ENCODE measurements at places on chromosomes 3 and 15. TPM values are rescaled to one million over a fixed set of nuclear protein-coding genes. Genes with fewer than 3 reads are reported as not detected.

GRCh38 chr3:156885761-156886160, 59.6 kb downstream of the LEKR1 start:
- H3K27me3 ChIP-seq: no peaks in the 10 kb centered on the region
- H3K4me1 ChIP-seq: no peaks in the 10 kb centered on the region
- no peak overlapping the region for H3K27ac ChIP-seq
- H3K4me3 ChIP-seq: no peak overlapping the region
- DNase-seq: no peak
- no peaks in the 10 kb centered on the region for H3K36me3 ChIP-seq

DNA sequence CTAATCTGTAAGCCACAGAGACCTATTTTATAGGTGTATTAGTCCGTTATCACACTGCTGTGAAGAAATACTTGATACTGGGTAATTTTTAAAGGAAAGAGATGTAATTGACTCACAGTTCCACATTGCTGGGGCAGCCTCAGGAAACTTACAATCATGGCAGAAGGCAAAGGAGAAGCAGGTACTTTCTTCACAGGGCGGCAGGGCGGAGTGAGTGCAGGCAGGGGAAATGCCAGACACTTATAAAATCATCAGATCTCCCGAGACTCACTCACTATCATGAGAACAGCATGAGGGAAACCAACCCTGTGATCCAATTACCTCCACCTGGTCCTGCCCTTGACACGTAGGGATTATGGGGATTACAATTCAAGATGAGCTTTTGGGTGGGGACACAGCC, 108.7 kb downstream of the GALK2 start:
- H3K27ac ChIP-seq: no peak overlapping the region
- no peak overlapping the region for H3K4me3 ChIP-seq
- no peaks in the 10 kb centered on the region for H3K27me3 ChIP-seq
- no peaks in the 10 kb centered on the region for H3K36me3 ChIP-seq
- H3K4me1 ChIP-seq: no peaks in the 10 kb centered on the region

GRCh38 chr3:2802429-2802828, 307.7 kb downstream of the IL5RA start:
- no peaks in the 10 kb centered on the region for H3K36me3 ChIP-seq
- no peaks in the 10 kb centered on the region for H3K27me3 ChIP-seq
- no peak for DNase-seq
- H3K27ac ChIP-seq: no peak overlapping the region
- no peaks in the 10 kb centered on the region for H3K4me1 ChIP-seq

DNA sequence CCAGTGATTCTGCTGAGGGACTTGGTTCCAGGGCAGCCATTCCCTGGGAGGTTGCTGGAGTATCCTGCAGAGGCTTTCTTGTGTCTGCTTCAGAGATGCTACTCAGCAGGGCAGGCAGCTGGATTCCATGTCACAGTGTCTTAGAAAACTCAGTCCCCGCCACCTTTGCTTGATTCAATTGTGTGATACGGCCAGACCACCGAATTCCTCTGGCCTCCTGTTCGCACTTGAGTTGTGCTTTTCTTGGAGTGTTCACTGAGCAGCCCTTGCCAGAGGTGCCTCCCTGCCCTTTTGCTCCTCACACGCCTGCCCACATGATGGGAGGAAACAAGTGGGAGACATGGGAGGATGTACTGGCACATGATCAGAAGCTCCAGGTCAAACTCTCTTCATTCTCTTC, 19.6 kb upstream of the SHC4 start:
- DNase-seq: no peak
- H3K27me3 ChIP-seq: no peaks in the 10 kb centered on the region
- no peaks in the 10 kb centered on the region for H3K36me3 ChIP-seq
- H3K4me3 ChIP-seq: no peak overlapping the region

LAMB2 gene
- total RNA-seq: 189 TPM

WDR93 gene
- 0.18 TPM for total RNA-seq

- H3K4me3 ChIP-seq: no peak overlapping the region
- no peak overlapping the region for H3K27ac ChIP-seq
- H3K4me1 ChIP-seq: no peaks in the 10 kb centered on the region
- DNase-seq: no peak
Observed at GRCh38 chr15:25738171-25738965, 124.8 kb downstream of the ATP10A start.

GRCh38 chr3:126085841-126086240, 1.9 kb upstream of the SLC41A3 start:
- no peak overlapping the region for H3K27ac ChIP-seq
- H3K4me1 ChIP-seq: peaks cover 17% of the 10 kb centered on the region
- H3K4me3 ChIP-seq: no peak overlapping the region
- no peaks in the 10 kb centered on the region for H3K27me3 ChIP-seq

DNA sequence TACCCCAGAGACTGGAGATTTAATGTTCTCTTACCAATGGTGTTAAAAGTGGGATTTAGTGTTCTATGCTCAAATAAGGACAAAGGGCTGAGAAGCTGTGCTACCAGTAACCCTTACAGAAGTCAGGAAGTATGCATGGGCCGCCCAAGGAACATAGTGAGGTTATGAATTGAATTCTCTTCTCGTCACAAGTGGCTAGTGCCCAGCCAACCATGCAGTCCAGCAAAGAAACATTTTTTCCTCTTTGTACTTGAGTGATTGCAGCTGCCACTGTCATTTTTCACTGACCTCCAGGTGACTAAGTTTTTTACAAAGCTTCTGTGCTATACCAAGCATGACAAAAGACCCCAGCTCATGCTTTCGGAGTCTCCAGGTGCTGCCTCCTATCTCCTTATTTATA, 110.6 kb upstream of the DCBLD2 start:
- H3K4me1 ChIP-seq: no peaks in the 10 kb centered on the region
- H3K36me3 ChIP-seq: no peaks in the 10 kb centered on the region
- H3K4me3 ChIP-seq: no peak overlapping the region
- DNase-seq: no peak
- H3K27me3 ChIP-seq: no peaks in the 10 kb centered on the region
- no peak overlapping the region for H3K27ac ChIP-seq

DNA sequence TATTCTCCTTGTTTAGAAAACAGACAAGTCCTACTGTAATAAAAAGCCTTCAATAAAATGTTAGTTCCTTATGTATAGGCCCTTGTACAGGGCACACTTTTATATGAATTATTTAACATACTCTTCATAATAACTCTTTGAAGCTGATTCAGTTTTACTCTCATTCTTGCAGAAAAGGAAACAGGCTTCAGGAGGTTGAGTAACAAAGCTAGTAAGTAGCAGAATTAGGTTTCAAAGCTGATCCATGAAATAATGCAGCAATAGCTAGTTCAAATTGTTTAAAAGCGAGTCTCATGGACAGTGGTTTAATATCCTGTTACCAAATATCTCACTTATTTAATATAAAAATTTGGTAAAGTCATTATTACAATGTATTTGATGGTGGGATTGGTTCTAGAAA, 25.0 kb downstream of the TCF12 start:
- H3K4me1 ChIP-seq: 0 out of 2 replicates have a peak, but pooled peaks cover 3% of the 10 kb centered on the region
- H3K27me3 ChIP-seq: no peaks in the 10 kb centered on the region
- H3K36me3 ChIP-seq: no peaks in the 10 kb centered on the region
- no peak overlapping the region for H3K4me3 ChIP-seq

DNA sequence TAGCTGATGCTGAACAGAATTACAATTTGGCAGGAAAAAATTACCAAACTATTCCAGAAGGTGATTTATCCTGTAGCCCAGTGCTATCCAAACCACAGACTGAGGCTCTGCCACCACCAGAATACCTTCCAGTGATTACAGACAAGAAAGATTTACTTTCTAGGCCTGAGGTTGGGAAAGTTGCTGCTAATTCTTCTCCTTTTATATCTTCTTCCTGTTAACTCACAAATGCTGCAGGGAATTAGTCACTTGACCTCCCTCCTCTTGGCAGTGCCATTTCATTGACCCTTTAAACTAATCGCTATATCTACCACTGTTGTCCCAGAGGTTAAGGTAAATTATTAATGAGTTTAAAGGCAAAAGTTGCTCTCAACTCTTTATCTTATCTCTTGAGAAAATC, 118.4 kb downstream of the CTNNB1 start:
- DNase-seq: no peak
- H3K27ac ChIP-seq: no peak overlapping the region
- H3K4me3 ChIP-seq: no peak overlapping the region
- no peaks in the 10 kb centered on the region for H3K27me3 ChIP-seq
- H3K36me3 ChIP-seq: no peaks in the 10 kb centered on the region
- no peaks in the 10 kb centered on the region for H3K4me1 ChIP-seq

SLC28A1 gene
- total RNA-seq: not detected

GRCh38 chr3:57787867-57788623, 31.9 kb downstream of the SLMAP start:
- no peak overlapping the region for H3K27ac ChIP-seq
- no peaks in the 10 kb centered on the region for H3K27me3 ChIP-seq
- no peak for DNase-seq
- H3K4me1 ChIP-seq: peaks cover 4% of the 10 kb centered on the region
- H3K4me3 ChIP-seq: no peak overlapping the region

CADPS gene
- not detected for total RNA-seq

DNA sequence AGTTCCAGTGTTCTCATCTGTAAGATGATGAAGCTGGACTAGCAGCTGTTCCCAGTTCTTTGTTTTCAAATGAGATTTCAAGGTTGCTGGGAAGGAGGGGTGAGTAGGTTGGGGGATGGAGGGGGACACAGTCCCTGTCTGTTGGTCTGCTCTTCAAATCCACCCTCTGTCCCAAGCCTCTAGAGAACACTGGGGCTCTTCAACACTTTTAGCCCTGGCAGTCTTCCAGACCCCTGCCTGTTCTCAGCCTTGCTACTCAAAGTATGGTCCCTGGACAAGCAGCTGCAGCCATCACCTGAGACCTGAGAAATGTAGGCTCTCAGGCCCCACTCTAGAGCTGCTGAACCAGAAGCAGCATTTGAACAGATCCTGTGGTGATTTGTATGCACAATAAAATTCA, 41.3 kb downstream of the NEK11 start:
- DNase-seq: no peak
- no peak overlapping the region for H3K4me3 ChIP-seq
- H3K27ac ChIP-seq: no peak overlapping the region
- H3K36me3 ChIP-seq: no peaks in the 10 kb centered on the region

- DNase-seq: no peak
- peaks cover 2% of the 10 kb centered on the region for H3K36me3 ChIP-seq
- no peak overlapping the region for H3K4me3 ChIP-seq
- H3K27ac ChIP-seq: no peak overlapping the region
- H3K4me1 ChIP-seq: no peaks in the 10 kb centered on the region
Observed at GRCh38 chr3:101643861-101644613, 32.9 kb downstream of the ZBTB11 start.

- H3K27ac ChIP-seq: no peak overlapping the region
- no peak overlapping the region for H3K4me3 ChIP-seq
- H3K27me3 ChIP-seq: no peaks in the 10 kb centered on the region
Observed at GRCh38 chr3:73516631-73517030, 108.1 kb downstream of the PDZRN3 start.

DNA sequence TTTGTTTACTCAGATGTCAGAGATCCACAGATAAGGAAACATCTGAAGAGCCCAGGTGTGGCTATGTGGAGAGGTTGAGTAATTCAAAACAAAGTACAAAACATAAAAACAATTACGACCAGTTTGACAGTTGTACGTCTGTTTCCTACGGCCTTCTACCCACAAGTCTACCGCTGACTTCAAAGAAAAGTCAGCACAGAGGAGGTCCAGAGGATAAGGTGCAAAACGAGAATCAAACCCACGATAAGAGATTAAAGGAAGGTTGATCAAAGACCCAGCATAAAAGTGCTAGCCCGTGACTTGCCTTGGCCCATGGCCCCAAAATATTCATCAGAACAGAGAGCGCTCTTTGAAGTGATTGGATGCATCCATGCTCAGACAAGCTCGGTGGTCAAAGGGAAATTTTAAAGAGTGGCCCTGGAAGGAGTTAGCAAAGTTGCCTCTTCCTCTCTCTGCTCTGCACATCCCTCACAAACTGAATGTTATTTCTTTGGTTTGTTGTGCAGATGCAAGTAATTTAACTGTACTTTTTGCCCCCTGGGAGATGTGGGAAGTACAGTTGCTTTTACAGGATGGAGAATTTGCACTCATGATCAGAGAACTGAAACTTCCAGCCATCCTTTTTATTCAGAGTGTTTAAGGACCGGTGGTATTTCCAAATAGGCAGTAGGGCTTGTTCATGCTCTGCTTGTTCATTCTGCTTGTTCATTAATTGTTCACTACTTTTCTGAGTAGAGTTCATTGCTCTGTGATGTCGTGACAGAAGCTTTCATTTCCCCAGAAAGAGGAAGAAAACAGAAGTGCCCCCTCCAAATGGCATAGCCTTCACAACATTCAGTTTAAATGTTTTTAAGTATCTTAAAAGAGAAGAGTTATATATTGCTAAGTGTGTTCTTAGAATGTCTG, 31.1 kb downstream of the MME start:
- no peaks in the 10 kb centered on the region for H3K36me3 ChIP-seq
- no peak overlapping the region for H3K4me3 ChIP-seq
- no peak for DNase-seq
- H3K4me1 ChIP-seq: no peaks in the 10 kb centered on the region
- no peak overlapping the region for H3K27ac ChIP-seq

DNA sequence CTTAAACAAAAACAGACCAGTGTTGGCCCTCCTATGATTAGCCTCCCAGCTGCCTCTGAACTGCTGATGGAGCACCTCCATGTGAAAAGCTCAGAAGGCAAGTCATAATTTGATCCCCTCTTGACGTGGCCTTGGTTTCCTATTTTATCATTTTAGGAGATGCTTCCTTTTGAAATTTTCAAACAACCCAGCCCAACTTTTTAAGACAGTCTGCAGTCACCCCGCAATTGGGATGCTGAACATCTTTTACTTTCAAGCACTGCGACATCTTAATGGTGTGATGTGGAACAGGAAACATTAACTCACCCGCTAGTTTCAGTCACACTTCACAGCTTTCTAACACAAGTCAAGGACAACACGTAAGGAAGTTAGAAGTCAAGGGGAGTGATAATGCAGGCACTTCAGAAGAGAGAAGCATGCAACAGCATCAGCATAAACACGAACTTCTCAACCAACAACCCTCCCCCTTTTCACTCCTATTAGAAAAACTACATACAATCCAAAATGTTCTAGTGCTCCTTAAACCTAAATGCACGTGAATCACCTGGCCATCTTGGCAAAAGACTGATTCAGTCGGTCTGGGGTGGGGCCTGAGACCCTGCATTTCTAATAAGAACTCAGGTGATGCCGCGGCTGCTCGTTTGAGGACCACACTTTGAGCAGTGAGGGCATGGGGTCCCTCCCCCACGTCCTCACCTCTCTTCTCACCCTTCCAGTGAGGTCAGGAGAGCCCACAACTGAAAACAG, 161.5 kb downstream of the FOXP1 start:
- H3K27ac ChIP-seq: no peak overlapping the region
- H3K36me3 ChIP-seq: no peaks in the 10 kb centered on the region
- no peaks in the 10 kb centered on the region for H3K27me3 ChIP-seq
- H3K4me3 ChIP-seq: no peak overlapping the region
- H3K4me1 ChIP-seq: no peaks in the 10 kb centered on the region

Measured in Panc1 (cell line).